C1 segment of cervical spinal cord (tissue), 14 donors: ENCODE measurements at places on chromosomes 11 and 22.

GRCh38 chr22:49807780-49808708 is 19.6 kb downstream of the BRD1 start:
- DNase-seq, result no peak

DNA sequence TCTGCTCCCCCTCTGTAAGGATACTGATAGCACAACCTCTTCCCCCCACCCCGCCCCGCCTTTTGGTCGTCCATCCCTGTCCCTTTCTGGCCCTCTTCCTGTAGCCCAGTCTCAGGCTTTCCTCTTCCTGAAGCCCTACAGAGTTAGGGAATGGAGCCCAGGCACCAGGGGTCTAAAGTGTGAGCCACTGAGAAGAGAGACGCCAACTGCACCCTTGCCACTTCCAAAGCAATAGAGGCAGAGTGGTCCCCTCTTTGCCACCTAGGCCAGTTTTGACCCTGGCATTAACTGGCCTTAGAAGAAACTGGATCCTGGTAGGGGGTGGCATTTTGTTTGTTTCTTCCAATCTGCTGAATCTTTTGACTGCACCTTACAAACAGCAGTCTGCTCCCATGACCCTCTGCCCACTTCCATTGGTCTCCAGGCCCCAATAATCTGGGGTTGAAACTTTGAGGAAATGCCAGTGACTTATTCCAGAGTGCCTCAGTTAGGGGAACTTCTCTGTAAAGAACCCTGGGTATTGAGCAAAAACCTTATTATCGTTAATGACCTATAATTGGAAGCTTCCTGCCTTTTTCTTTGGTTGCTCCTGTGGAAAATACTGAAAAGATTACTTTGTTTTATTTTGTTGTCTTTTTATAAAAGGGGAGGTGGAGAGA is 9.7 kb upstream of the GRK2 start:
- DNase-seq, result no peak

DNA sequence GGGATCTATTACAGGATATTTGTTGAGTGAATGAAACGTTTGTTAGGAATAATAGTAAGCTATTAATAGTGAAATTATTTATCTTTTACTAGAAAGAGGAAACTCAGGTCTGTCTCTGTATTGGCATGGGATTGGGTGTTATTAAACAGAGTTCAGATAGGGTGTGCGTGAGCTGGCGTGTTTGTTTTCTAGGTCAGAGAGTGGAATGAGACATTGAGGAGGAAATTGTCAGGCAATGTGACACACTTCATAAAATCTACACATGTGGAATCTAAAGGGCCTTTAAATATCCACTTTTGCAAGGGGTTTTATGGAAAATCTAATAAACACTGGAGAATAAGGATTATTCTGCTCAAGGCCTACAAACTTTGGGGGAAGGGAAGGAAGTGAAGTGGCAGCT is 552.9 kb downstream of the NTM start:
- no peak for DNase-seq

DNA sequence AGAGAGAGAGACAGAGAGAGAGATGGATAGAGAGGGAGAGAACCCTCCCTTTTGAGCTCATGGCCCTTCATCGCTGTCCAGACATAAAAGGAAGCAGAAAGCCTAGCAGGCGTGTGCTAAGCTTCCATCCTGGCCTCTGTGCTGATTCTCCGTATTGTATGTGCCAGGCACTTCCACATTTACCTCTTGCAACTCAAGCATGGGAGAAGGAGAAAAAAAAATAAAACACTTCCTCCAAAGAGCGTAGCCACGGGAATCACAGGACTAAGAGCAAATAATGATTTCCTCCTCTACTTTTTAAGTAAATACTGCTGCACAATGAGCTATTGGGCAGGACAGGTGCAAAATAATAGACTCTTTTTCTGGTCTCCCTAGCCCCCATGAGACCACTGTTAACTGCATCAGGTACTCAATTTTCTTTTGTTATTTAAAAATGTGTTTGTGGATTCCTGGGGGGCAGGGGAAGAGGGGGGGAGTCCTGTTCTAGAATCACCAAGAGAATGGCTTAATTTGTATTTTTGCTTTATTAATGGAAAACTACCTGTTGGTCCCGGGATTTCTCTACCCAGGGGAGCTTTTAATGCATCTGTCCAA is 154.3 kb downstream of the NXPE2 start:
- DNase-seq, result no peak

GRCh38 chr11:99565333-99565732 is 544.6 kb downstream of the CNTN5 start:
- no peak for DNase-seq

- no peak for DNase-seq
Measured at GRCh38 chr11:19526119-19526518, 186.5 kb upstream of the NAV2 start.

GRCh38 chr11:65067446-65067845 is 9.1 kb upstream of the NAALADL1 start:
- DNase-seq, result no peak

DNA sequence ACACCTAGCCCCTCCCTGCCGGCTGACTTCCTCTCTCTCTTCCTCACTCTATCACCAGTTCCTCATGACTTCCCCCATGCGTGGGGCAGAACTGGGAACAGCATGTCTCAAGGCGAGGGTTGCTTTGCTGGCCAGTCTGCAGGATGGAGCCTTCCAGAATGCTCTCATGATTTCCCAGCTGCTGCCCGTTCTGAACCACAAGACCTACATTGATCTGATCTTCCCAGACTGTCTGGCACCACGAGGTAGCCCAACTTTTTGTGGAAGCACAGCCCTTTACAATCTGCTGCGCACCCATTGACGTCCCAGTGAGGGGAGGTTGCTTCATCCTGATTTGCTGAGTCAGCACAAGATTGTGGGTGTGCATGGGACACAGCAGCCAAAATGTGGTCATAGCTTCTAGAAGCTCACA is 8.6 kb downstream of the TCN2 start:
- DNase-seq, result no peak

DNA sequence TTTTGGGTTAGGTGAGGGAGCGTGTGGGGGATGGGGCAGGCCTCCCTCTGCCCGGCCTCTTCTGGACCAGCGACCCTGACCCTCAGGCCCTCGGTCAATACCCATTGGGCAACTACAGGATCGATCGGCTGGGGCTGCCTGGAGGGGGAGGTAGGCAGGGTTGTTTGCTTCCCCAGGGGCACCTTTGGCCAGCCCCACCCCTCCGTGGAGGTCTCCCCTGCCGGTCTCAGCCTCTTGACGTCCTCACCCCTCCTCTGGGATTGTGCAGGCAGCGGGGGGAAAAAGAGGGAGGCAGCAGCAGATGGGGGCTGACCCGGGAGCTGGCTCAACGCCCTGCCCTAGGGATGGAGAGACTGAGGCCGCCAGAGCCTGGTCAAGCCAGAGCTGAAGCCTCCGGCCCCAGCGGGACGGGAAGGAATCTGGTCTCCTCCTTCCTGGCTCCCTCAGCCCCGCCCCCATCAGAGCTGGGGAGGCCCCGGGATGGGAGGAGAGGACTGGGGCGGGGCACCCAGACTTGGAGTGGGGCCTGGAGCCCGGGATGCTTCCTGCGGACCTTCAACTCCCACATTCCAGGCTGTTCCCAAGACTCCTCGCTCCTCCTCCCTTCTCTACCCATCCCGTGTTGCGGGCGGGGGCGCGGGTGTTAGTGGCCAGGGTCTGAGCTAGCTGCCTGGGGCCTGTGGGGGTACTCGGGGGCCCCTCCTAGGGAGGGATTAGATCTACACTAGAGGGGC is 14.4 kb upstream of the CDC42EP1 start:
- peak; percentile 34 for DNase-seq

GRCh38 chr22:41868556-41868955 is 35.7 kb downstream of the SREBF2 start:
- no peak for DNase-seq

- DNase-seq, result no peak
Measured at GRCh38 chr11:27028561-27028965, 12.1 kb upstream of the BBOX1 start.

- DNase-seq, result no peak
Measured at GRCh38 chr22:30879415-30879797, 89.2 kb downstream of the MORC2 start.

GRCh38 chr22:31969789-31970489 is 25.6 kb downstream of the YWHAH start:
- peak; percentile 12 for DNase-seq

GRCh38 chr11:35548925-35549561 is 23.6 kb upstream of the PAMR1 start:
- DNase-seq, result no peak

GRCh38 chr11:124119103-124119502 is 3.9 kb downstream of the VWA5A start:
- DNase-seq, result no peak

DNA sequence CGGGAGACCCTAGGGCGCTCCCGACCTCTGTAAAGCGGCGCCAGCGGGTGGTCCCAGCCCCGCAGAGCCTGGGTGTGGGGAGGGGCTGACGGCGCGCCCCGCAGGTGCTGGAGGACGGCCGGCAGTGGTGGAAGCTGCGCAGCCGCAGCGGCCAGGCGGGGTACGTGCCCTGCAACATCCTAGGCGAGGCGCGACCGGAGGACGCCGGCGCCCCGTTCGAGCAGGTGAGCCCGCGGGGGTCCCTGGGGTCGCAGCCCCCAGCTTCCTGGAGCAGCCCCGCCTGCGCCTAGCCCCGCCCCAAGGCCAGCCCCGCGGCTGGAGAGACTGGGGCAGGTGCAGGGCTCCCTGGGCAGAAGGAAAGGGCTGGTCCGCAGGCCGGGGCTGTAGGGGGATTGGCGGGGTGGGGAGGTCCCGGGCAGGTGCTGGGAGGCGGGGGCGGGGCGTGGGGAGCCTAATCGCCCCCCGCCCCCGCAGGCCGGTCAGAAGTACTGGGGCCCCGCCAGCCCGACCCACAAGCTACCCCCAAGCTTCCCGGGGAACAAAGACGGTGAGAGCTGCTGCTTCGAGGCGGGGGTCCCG is 19.7 kb downstream of the EPS8L2 start:
- no peak for DNase-seq

- no peak for DNase-seq
Measured at GRCh38 chr11:2780850-2781407, 81.1 kb upstream of the KCNQ1OT1 start.

GRCh38 chr11:109729761-109730160 is 307.8 kb downstream of the C11orf87 start:
- DNase-seq, result no peak

DNA sequence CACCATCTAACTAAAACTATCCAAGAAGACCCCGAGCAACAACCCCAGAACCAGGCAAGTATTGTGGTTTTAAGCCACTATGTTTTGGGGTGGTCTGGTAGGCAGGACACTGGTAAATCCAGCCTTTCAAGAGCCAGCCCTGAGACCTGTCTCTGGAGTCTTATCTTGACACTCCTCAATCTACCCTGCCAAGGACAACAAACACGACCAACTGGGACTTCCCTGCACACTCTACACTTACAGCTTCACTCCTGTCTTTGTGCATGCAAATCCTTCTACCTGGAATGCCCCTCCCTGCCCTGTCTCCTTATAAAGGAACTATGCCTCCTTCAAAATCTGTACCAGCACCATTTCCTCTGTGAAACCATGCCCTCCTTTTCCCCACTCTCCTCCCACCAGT is 107.3 kb downstream of the RPL27A start:
- no peak for DNase-seq

DNA sequence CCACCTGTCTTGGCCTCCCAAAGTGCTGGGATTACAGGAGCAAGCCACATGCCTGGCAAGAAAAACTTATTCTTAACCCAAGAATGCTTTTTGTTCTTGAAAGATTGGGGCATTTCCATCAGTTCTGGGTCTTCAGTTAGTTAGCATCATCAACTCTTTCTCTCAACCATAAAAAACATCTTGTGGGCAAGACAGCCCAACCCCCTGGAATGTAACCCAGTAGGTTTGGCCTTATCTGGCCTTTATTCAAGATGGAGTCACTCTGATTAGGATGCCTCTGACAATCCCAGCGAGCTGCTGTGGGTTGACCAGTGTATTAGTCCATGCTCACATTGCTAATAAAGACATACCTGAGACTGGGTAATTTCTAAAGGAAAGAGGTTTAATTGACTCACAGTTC is 9.2 kb upstream of the TPCN2 start:
- DNase-seq, result no peak

- no peak for DNase-seq
Measured at GRCh38 chr22:23106906-23107367, 34.9 kb downstream of the RSPH14 start.

DNA sequence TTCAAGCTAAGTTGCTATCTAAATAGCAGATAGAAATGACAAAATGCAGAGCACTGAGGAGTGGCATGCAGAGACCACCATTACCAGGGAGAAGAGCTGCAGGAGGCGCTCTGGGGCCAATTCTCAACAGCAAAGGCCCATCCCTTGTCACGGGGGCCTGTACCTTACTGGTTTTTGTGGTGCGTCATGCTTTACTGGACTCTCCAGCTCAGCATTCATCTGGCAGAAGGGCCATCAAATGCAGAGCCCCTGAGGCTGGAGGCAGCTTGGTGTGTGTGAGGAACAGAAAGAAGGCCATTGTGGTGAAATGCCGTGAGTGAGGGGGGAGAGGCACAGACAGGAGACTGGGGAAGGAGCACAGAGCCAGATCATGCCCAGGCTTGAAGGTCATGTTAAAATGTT is 56.5 kb upstream of the NAV2 start:
- DNase-seq, result no peak

GRCh38 chr11:113417428-113417827 is 29.8 kb downstream of the ANKK1 start:
- no peak for DNase-seq

DNA sequence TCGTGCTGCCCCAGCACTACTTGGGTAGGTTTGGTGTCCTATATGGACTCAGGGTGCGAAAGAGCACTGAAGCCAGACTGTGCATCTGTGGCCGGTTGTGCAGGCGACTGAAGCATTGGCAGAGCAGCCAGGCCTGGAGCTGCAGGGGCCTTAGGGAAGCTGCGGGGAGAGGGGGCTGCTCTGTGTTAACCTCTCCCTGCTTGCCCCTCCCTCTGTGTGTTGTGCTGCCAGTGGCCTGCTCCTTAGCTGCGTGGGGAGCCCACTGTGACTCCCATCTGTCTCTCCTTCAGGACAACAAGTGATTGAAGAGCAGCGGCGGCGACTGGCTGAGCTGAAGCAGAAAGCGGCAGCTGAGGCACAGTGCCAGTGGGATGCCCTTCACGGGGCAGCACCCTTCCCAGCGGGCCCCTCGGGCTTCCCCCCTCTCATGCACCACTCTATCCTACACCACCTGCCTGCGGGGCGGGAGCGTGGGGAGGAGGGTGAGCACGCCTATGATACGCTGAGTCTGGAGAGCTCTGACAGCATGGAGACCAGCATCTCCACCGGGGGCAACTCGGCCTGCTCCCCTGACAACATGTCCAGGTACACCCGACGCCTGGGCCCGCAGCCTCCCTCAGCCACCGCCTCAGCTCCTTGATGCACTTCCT is 34.3 kb downstream of the TREH start:
- DNase-seq, result no peak

DNA sequence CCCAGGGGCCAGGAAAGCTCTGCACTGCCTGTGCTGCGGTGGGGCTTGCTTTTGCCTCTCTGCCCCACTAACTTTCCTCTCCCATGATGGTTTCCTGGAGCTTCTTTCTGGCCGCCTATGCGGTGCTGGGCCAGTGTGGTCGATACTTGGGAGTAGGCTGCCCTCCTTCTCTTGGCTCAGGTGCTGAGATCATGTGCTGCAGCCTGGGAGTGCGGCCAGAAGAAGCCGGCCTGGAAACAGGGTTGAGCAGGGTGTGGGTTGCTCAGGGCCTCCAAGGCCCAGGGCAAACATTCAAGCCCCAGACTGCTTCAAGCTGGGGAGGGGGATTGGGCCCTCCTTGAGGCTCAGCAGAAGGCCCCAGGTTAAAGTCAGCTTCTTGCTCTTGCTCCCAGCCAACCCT is 125.0 kb downstream of the NTM start:
- DNase-seq, result peak; percentile 57

- no peak for DNase-seq
Measured at GRCh38 chr22:49863931-49864330, 10.3 kb downstream of the ZBED4 start.

GRCh38 chr11:77819921-77820564 is 479 bp downstream of the RSF1 start:
- peak; percentile 21 for DNase-seq

- DNase-seq, result no peak
Measured at GRCh38 chr11:32902089-32902665, 9.6 kb downstream of the QSER1 start.
